Stimulated activated CD8-positive, alpha-beta memory T cell treated with anti-CD3 and anti-CD28 coated beads, Interleukin-12 subunit alpha, Interleukin-12 subunit beta, amount 100 ng/mL, for 4 hours (primary cell): ENCODE measurements at places on chromosomes 7 and 10.
A peak's percentile ranks its signal among the peaks of the same experiment; 100 is the strongest.

DNA sequence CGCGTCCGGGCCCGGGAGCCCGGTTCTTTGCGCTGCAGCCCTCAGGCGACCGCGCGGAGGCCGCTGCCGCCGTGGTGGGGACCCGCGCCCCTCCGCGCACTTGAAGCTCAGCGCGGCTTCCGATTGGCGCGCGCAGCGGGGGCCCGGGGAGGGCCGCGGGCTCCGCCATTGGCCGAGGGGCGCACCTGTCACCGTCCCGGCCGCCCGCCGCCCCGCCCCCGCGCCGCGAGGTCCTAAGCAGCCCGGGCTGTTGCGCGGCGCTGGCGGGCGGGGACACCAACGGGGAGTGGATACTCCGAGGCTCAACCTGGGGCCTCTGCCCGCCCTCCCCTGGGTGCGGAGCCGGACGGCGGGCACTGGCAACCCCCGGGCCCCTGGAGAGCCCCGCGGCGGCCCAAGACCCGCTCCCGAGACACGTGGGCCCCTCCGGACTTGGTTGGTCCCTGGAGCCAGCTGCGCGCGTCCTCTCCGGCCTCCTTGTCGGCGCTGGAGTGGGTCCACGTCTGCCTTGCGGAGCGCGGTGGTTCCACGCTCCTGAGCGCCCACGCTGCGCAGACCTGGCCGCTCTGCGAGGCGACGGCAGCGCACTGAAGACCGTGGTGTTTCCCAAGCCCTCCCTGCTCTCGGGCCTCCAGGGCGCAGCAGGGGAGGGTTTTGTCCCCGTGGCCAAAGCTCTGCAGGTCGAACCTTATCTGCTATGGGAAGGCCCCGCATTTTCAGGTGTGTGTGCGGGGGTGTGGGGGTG is at the start of gene MNX1:
TSS of gene MNX1 (minus strand) at position 76 of the 745 bp plus-strand sequence. CDS start 313 bp downstream, outside the sequence.
- no peak for DNase-seq

DNA sequence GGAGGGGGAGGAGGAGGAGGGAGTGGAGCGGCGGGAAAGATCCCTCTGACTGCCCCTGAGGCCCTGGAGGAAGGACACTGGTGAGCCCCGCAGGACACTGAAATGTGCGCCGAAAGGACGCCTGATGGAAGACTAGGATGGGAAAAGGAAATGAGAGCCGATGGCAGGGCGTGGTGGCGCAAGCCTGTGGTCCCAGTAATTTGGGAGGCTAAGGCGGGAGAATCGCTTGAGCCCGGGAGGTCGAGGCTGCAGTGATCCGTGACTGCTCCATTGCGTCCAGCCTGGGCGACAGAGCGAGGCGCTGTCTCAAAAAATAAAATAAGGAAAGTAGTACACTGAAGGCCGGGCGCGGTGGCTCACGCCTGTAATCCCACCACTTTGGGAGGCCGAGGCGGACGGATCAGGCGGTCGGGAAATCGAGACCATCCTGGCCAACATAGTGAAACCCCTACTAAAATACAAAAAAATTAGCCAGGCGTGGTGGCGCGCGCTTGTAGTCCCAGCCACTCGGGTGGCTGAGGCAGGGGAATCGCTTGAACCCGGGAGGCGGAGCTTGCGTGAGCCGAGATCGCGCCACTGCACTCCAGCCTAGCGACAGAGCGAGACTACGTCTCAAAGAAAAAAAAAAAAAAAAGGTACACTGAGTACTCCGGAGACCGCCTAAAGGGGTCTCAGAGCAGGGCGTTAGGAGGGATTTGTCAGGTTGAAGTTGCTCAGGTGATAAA is 561 bp upstream of the HNRNPF start:
- DNase-seq: peak; percentile 42

- no peak for DNase-seq
These were observed 65.4 kb upstream of the STEAP1B start for GRCh38 chr7:22565315-22565811.

GRCh38 chr10:117684672-117685211 is 142.2 kb downstream of the EMX2 start:
- DNase-seq: no peak
